ENCODE measurements at places on chromosomes 6 and 20.
A peak's percentile ranks its signal among the peaks of the same experiment; 100 is the strongest.

GRCh38 chr6:145839653-145840052 lies 25.1 kb upstream of the FBXO30 start:
- DNase-seq: no peak

DNA sequence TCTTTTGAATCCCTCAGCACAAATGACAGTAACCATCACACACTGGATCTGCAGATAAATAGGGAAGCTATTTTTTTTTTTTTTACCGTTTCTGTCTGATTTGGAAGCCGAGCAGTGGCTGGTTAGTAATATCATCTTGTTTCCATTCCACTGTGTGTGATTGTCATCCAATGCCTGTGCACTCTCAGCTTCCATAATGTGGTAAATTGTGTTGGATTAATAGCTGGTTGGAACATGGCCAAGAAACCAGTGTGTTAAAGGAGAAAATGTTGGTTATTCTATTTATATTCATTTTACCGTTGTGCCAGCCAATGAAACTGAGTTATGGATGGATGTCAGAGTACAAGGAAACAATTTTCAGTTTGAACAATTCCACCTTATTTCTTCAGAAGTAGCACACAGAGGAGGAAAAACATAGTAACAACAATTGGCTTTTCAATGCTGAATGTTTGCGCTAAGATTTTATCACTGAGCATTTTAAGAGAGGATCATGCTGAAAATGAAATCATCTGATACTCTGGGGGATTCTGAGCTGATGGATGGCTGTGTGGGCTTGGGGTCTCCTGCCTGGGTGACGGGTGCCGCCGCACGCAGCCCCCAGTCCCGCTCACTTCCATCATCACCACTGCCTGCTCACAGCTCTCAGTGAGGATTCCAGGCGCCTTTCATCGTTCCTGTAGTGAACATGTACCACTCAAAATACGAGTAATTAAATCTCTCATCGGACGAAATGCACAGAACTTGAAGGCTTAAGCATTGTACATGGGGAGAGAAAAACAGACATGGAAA lies 40.7 kb upstream of the EXOC2 start:
- no peak for DNase-seq

DNA sequence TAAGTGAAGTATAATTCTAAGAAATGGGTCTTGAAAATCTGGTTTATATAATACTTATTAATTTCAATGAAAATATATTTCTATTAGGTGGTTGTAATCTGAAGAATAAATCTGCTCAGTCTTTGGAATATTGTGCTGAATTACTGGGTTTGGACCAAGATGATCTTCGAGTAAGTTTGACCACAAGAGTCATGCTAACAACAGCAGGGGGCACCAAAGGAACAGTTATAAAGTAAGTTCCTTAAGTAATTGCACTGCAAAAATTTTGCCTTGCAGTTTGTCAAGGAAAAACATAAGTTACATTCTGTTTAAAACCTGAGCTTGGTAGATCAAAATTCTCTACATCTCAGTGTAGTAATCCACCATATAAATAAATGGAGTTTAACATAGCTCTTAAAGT lies 106.0 kb downstream of the MYO6 start:
- DNase-seq: peak; percentile 85

GRCh38 chr6:73951183-73951582 lies 255.2 kb downstream of the CD109 start:
- DNase-seq: no peak

DNA sequence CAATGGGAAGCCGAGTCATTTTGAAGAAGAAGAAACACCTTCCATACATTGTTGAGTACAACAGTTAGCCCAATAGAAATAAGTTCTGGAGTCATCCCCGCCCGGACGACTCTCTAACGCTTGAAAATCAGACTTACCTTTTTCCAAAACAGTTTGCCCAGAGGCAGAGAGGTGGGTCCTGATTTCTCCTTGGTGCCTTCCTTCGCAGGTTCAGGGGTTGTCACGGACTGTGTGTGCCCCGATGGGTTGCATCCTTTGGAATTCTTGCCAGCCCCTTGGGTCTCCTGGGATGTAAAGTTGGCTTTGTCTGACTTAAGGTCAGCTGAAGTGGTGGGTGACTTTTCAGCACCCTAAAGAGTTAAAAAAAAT lies 85.3 kb downstream of the BCAS1 start:
- DNase-seq: no peak

DNA sequence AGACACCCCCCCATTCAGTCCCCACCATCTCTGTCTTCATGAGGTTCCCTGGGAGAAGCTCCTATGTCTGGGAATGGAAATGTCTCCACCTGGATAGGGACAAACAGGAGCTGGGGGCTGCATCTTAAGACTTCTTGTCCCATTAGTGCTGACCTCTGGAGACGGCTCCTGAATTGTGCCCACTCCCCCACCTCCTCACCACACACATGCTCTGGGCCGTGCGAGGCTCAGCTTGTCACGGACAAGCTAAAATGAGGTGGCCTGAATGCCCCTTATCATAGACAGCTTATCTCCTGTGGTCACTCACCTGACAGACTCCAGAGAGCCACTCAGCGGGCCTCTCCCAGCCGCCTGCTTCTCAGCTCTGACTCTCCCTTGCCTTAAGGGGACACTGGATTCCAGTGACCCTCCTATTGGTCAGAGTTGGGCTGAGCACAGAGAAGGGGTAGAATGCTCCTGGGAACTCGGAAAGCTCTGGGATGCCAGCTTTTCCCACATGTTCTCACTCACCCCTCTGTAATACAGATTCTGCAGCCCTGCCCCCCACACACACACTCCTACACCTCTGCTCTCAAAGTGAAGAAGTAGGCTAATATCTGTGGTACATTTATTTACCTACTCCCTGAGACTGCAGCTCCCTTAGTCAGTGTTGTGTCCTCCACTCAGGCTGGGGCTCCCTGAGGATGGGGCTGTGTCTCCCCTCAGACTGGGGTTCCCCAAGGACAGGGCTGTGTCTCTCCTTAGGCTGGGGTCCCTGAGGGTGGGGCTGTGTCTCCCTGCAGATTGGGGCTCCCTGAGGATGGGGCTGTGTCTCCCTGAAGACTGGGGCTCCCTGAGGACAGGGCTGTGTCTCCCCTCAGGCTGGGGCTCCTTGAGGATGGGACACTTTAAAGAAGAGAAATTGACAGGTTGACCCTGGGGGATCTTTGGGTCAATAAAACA lies 167.5 kb downstream of the VEGFA start:
- peak; percentile 63 for DNase-seq

DNA sequence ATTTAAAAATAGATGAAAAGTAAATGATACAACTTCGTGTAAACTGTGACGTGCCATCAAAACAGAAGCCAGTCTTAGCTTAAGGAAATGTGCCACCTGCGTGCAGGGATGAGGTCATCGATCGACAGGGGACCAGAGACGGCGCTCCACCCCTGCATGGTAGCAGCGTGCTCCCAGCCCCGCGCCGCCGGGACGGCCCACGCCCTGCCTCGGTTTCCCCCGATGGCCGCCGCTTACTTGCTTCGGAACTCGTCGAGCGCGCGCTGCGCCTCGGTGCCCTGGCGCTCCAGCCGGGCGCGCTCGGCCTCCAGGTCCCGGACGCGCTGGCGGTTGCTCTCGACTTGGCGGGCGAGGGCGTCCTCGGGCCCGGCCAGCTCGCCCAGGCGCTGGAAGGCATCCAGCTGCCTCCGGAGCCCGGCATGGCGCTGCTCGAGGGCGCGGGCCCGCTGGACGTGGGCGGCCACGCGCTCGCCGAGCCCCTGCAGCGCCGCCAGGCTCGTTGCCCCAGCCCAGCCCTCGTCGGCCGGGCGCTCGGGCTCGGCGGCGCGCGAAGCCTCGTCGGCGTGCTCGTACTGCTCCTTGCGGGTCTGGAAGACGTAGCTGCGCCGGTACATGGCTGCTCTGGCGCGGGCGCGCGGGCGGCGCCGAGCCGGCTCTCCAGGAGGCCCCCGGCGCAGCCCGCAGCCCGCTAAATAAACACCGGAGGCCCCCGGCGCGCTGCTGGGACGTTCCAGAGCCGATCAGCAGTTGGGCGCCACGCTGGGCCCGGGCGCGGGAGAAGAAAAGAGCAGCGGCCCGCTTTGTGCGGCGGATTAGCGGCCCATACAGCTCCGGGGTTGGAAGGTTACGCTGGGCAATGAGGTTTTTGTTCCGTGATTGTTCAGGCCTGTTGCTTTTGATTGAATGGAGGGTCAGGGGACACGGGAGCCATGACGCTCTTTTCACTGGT lies at the start of gene BFSP1:
Gene BFSP1, minus strand, starts transcription at position 664 of the 949 bp plus-strand sequence. Its CDS starts 50 bp downstream, at position 614.
- peak; percentile 72 for DNase-seq

GRCh38 chr6:24798740-24799540 lies at the start of gene ARMH2:
TSS of gene ARMH2 (minus strand) at chr6:24798917. CDS start at chr6:24798857, 60 bp downstream.
- no peak for DNase-seq

GRCh38 chr20:1689721-1690120 lies 32.1 kb upstream of the SIRPG start:
- DNase-seq: no peak

- no peak for DNase-seq
Observed at GRCh38 chr20:49687595-49688567, 25.8 kb downstream of the B4GALT5 start.

DNA sequence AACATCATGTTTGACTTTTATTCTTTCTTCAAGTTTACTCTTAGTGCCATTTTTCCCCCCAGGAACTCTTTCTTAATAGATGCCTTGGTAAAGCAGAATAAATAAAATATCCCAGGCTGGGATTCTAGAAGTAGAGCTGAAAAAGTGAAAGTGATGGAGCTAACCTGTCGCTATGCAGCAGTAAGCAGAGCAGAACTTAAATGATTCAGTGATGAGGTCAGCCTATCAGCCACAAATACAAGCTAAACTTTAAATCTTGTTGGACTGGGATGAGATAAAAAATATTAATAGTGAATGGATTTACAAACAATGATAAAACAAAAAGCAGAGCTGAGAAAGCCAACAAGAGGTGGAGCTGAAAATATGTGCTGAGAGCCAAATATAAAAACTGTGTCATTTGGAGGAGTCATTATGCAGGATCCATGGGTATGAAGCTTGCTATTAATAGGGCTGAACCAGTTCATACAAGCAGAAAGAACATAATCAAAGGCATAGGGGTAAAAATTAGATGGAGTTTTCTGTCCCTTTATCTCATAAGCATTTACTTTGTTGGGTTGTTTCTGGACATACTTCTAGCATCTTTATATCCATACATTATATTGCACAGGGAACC lies 877.8 kb downstream of the EPHA7 start:
- DNase-seq: no peak

- DNase-seq: peak; percentile 68
Observed at GRCh38 chr20:53838311-53838868, 232.0 kb downstream of the BCAS1 start.

DNA sequence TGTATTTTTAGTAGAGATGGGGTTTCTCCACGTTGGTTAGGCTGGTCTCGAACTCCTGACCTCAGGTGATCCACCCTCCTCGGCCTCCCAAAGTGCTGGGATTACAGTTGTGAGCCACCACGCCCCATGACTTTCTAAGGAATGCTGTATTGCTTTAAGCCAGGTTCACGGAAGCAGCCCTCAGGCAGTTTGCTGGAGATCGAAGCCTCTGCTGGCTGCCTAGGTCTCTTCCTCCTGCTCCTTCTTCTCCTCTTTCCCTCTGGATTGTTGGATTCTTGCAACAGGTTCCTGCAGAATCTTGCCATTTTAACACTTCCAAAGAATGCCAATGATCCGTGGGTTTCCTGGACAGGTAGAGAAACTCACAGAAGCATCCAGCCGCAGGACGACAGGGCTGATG lies 29.3 kb upstream of the B4GALT5 start:
- DNase-seq: no peak

DNA sequence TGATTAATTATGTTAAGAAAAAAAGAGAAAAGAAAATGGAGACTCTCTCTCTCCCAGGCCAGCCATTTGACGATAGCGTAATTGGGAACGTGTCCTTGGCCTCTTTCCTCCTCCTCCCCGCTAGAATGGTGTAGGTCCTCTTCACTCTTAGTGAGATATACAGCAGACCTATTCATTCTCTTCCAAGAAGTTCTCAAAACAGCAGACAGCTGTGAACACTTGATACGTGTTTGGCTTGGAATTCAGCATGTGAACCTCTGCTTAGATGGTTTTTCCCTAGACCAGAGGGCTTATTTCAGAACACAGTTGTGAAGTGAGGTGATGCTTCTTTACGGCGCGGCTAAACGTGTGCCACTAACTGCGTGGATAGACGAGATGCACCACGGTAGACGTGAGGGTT lies 32.6 kb upstream of the TULP4 start:
- DNase-seq: no peak

DNA sequence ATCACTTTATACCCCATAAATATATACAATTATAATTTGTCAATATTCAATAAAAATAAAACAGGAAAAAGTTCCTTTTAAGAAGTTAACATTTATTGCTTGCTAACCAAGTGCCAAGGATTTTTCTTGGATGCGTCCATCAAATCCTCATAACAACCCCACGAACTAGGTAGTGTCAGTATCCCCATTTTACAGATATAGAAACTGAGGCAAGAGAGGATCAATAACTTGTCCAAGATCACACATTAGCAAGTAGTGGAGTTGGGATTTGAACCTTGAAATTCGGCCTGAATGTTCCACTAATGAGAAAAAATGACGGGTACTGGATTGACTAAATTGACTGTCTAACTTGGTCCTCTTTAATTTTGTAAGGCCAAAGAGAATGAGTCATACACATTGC lies 5.7 kb upstream of the L3MBTL3 start:
- no peak for DNase-seq

DNA sequence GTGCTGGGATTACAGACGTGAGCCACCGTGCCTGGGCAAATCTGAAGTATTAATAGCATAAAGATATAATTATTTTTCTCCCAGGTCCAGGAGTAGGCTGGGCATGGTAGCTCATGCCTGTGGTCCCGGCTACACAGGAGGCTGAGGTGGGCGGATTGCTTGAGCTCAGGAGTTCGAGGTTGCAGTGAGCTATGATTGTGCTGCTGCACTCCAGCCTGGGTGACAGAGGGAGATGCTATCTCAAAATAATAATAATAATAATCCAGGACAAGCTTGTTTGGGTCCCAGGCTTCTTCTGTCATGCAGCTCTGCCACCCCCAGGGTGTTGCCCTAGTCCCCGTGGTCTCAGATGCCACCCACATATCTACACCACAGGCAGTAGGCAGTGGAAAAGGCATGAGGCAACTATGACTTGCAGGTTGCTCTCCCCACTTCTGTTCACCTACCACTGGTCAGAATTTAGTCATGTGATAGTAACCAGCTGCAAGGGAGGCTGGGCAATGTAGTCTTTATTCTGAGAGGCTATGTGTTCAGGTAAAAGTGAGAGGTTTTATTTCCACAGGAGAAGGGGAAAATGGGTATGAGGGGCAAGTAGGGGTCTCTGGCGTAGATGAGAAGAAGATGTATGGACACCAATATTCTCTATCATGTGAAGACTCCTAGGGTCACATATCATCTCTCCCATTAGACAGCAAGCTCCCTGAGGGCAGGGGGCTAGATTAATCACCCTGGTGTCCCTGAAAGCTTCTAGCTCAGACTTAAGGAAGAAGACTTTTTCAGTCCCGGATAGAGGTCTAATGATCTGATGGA lies 25.7 kb downstream of the TCF15 start:
- DNase-seq: no peak

DNA sequence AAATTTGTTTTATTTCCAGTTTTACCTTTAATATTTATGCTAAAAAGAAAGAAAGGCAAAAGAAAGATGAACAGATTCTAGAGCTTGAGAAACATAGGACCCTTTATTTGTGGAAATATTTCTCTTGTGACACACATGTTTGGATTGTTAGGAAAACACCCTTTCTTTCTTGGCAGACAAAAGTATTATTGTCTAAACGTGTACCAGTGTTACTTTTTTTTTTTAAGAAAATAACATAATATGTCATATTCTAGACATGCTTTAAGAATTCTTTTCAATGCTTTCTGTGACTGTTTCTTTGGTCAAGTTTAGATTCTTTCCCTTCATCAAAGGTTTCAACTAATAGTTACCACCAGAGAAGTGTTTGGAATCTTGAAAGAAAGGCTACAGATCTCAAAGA lies 183.4 kb upstream of the CNR1 start:
- DNase-seq: no peak

- DNase-seq: no peak
Observed at GRCh38 chr6:140208286-140208685, 833.8 kb upstream of the CITED2 start.

GRCh38 chr6:69129046-69129445 lies 494.0 kb downstream of the ADGRB3 start:
- no peak for DNase-seq
